Stimulated activated CD4-positive, alpha-beta T cell treated with anti-CD3 and anti-CD28 coated beads, Interleukin-1b, Interleukin-23, amount 100 ng/mL, for 24 hours (primary cell): ENCODE measurements at places on chromosomes 1 and 21.

GRCh38 chr1:208084764-208085163, 159.4 kb downstream of the PLXNA2 start:
- no peak for DNase-seq

DNA sequence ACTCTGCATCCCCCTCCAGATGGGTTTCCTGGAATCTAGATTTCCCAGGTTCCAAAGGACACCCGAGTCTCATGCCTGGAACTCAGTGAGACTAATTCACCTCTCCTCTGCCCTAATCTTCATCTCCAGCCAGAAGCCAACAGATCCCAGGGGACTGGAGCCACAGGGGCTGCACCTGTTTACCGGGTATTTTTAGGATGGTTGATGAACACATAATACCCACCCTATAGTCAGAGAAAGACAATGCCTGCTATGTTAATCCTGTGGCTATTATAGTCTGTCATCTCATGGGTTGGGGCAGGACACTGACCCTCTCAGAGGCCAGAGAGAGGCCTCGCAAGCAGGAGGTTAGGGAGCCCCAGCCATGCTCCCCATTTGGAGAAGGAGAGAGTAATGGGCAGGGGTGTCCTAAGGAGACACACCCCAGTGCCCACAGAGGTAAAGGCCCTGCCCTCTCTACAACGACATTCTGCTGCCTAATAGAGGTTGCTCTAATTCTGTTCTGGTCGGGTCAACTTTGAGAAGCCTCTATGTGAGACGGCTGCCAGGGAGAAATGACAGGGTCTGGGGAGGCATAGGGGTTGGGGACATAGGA, 1.0 kb upstream of the TNNI1 start:
- no peak for DNase-seq

DNA sequence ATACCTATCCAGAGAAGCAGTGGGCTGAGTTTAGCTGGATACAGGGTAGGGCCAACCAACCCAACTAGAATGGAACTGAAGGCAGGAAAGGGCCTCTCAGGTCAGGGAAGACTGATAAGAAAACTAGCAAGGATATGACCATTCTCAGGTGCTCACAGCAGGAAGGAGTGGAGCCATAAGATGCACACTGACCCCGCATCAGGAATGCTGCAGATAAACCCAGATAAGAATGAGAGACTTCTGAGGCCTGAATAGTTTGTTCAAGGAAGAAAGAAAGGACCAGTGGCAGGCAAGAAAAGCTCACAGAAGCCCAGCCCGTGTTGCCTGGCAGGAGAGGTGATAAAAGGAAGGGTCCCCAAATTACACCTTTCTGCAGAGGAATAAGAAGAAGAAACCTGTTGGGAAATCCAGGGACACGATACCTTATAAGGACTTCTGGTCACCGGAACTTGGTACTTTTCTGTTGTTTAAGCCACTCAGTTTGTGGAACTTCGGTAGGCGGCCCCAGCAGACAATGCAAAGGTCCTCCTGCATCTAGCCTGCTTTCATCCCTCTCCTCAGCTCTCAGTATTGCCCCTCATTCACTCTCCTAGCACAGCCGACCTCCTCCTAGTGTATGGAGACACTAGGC, 58.9 kb downstream of the ATP1A1 start:
- no peak for DNase-seq

DNA sequence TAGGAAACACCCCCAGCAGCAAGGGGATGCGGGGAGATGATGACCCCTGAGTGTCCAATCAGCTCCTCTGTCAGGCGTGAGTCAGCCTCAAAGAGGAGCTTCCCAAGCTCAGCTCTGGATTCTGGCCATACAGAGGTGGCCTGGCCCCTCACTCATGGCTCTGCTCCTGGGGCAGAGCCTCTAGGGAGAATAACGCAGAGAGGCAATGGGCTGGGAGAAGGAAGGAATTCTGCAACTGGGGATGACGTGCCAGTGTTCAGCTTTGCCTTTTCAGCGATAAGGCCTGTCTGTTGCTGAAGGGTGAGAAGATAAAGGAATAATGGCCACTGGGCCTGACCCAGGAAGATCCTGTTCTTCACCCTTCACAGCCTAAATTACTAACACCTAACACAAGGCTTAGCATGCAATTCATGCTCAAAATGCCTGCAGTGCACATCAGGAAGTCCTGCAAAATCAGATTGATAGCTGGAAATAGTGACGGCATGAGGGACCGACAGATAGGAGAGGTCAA, 92.2 kb downstream of the TBX19 start:
- no peak for DNase-seq

- DNase-seq = no peak
Measured at GRCh38 chr21:42120101-42120902, 49.2 kb downstream of the UMODL1 start.

DNA sequence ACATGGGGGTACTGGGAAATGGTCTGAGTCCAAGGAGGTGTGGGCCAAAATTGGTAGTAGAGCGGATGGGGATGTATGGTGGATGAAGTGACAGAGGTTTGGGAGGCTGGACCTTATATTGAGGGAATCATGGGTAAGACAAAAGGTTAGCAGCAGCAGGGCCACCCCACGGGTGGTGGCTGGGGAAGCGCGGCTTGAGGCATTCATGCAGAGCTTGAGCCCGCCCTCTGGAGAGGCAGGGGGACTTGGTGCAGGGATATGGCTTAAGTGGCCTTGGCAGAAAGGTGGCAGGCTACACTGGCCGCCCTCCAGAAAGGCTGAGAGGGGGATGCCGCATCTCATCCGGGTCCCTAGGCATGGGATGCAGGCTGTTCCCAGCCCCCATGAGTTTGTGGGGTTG, 31.5 kb downstream of the HMGB4 start:
- no peak for DNase-seq

DNA sequence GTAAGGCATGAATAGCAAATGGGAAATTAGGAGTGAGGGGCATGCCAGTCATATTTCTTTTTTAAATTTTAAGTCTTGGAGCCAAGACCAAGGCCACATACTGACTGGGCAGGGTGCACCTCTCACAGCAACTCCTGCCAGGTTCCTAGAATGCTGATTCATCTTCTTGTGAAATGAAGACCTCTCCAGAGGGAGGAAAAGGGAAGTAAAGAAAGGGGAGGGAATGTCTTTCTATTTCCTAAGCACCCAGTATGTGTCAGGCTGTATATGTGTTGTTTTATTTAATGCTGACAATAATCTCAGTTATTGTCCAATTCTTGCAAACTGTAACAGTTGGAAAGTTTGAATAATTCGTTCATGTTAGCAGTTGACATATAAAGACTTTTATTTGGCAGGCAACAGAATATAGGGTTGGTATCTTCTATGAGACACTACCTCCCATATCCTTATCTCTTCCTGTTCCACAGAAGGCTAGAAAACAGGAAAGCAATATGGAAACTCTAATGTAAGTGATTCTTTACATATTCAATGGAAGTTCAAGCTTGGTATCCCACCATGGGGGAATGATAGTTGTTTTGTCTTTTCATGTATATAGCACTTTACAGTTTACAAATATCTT, 259.1 kb upstream of the USP24 start:
- no peak for DNase-seq
